ENCODE measurements at places on chromosomes 11 and 22.

DNA sequence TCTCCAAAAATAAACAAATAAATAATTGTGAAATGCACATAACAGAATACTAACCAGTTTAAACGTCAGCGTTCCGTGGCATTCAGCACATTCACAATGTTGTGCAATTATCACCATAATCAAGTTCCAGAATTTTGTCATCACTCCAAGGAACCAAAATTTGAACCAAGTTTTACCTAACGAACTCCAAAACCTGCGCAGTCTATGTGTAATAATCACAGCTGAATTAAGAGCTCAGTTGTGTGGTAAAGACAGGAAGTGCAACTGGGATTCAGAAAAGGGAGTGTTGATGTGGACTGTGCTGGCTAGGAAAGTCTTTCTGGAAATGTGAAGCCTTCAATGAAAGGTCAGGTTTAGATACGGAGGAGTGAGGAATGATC is 5.4 kb upstream of the MCAM start:
- DNase-seq, result no peak

GRCh38 chr11:37788141-37788877 is 1190.3 kb upstream of the RAG2 start:
- no peak for DNase-seq

DNA sequence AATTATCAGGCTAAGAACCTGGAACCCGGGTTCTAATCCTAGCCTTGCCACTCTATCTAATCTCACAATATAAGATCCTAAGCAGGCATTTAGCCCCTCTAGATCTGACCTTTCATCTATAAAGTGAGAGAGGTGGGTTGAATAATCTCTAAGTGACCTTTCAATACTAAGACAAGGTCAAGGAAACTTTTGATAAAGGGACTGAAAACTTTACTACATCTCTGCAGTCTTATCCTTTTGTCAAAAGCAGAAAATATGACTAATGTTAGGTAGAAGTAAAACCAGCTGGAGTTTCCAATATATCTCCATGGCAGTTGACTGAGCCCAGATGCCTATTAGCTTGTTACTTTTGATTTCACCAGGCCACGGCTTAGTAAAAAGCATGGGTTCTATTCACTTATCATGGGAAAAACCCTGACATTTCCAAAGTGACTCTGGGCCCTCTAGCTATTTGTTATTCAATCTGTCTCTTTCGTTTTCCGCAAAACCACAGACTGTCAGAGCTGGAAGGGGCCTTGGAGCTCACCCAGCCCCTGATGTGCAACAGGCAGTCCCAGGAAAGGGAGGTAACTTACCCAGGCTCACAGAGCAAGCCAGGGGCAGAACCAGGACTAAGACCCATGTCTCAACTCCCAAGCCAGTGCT is 75.8 kb downstream of the RAB30 start:
- no peak for DNase-seq

- no peak for DNase-seq
Measured at GRCh38 chr11:12499071-12499470, 121.7 kb downstream of the PARVA start.

Data from HepG2 (cell line).